ENCODE measurements at places on chromosomes 16 and 17.
A peak's percentile ranks its signal among the peaks of the same experiment; 100 is the strongest.

DNA sequence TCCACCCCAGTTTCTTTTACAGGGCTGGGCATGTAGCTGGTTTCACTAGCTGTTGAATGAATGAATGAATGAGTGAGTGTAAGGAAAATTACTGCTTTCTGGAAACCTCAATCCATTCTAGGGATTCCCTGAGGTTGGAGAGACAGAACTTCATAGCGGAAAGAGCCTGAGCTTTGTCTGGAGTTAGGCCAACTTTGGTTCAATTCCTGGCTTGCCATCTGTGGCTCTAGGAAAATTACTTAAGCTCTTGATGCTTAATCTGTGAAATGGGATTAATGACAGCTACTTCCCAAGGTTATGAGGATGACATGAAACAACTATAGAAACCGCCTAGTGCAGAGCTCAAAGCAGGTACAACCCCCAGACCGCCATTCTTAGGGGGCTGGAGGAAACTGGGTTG lies 76.3 kb upstream of the AXIN2 start:
- no peak for DNase-seq

DNA sequence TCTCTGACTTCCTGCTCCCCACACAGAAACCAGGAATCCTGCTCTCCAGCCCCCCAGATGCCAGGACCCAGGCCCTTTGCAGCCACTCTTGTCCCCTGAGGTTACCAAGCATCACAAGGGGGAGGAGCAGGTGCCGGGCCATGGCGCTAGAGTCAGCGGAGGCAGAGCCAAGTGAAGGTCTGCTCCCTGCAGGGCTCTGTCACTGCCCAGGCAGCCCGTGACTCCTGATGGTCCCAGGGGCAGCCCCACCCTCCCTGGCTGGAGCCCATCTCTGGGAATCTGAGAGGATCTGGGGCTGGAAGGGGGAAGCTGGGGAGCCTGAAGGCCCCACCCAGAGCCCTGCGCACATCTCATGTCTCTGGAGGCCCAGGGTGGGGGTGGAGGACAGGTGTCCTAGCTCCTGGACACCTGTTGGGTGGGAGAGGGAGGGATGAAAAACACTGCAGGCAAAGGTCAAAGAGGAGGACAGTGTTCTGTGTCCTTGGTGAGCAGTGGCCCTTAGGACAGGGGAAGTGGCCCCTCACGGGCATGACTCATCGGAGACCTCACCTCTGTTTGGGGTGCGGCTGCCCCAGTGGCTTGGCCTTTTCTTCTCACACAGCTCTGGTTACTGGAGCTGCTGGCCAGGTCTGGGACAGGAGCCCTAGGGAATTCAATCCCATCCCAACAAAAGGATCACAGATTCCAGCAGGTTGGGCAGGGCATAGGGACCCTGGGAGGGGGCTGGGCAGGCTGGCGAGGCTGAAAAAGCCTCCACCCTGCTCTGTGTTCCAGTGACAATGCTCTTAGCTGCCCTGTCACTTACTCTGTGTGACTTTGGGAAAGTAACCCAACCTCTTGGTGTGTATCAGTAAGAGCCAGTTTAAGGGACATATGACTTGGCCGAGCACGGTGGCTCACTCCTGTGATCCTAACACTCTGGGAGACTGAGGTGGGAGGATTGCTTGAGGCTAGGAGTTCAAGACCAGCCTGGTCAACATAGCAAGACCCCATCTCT lies at the start of gene PRSS36:
TSS of gene PRSS36 (minus strand) at position 173 of the 997 bp plus-strand sequence. CDS start at position 142, 31 bp downstream.
- DNase-seq = no peak

GRCh38 chr16:80060470-80060869 lies 459.9 kb upstream of the MAF start:
- DNase-seq = no peak

GRCh38 chr16:89729863-89730593 lies 8.7 kb downstream of the ZNF276 start:
- DNase-seq = no peak

GRCh38 chr17:78512976-78513375 lies 64.2 kb downstream of the DNAH17 start:
- no peak for DNase-seq

- DNase-seq = no peak
Observed at GRCh38 chr17:50110591-50111349, 15.6 kb downstream of the PDK2 start.

GRCh38 chr16:67926181-67926750 lies 5.4 kb downstream of the CTRL start:
- DNase-seq = no peak

DNA sequence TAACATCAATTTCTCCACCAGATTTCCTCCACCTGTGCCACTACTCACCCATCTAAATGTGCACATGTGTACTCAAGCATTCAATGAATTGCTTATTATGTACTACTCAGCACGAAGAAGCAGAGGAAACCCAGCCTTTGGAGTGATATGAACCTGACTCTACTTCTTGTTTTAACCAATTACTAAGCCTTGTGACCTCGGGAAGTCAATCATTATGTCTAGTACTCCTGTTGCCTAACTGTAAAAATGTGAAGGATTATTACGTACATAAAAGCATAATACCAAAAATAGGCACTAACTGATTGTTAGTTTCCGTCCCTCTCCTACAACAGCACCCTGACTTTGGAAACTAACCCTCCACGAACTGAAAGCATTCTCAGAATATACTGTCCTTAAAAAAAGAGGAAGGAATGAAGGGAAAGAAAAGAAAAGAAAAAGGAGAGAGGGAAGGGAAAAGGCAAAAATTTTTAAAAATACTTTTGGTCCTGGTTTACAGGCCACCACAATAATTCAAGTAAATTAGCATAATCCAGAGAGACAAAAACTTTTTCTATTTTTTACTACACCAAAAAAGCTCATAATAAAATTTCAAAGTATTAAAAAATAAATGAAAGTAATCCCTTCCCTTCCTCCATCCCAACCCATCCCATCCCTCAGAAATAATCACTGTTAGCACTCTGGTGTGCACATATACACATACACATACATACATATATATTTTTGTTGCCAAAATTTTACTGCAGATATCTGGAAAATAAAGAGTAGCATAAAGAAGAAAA lies 53.6 kb downstream of the KANSL1 start:
- DNase-seq = no peak

- no peak for DNase-seq
Observed at GRCh38 chr17:51352798-51353197, 92.5 kb downstream of the UTP18 start.

- no peak for DNase-seq
Observed at GRCh38 chr16:18846416-18846815, 45.1 kb upstream of the ARL6IP1 start.

GRCh38 chr17:8122422-8122923 lies 1.4 kb downstream of the HES7 start:
- no peak for DNase-seq

- DNase-seq = no peak
Observed at GRCh38 chr17:82831818-82832200, 8.0 kb downstream of the ZNF750 start.

- peak; percentile 24 for DNase-seq
Observed at GRCh38 chr17:64441772-64442540, 7.0 kb upstream of the MILR1 start.

- no peak for DNase-seq
Observed at GRCh38 chr17:6948976-6949375, 46.9 kb upstream of the ALOX12 start.

- DNase-seq = no peak
Observed at GRCh38 chr16:83354015-83354414, 453.8 kb upstream of the HSBP1 start.

GRCh38 chr17:45197108-45197507 lies 24.6 kb upstream of the FMNL1 start:
- no peak for DNase-seq

GRCh38 chr17:44451832-44452231 lies 51.4 kb downstream of the GPATCH8 start:
- no peak for DNase-seq

DNA sequence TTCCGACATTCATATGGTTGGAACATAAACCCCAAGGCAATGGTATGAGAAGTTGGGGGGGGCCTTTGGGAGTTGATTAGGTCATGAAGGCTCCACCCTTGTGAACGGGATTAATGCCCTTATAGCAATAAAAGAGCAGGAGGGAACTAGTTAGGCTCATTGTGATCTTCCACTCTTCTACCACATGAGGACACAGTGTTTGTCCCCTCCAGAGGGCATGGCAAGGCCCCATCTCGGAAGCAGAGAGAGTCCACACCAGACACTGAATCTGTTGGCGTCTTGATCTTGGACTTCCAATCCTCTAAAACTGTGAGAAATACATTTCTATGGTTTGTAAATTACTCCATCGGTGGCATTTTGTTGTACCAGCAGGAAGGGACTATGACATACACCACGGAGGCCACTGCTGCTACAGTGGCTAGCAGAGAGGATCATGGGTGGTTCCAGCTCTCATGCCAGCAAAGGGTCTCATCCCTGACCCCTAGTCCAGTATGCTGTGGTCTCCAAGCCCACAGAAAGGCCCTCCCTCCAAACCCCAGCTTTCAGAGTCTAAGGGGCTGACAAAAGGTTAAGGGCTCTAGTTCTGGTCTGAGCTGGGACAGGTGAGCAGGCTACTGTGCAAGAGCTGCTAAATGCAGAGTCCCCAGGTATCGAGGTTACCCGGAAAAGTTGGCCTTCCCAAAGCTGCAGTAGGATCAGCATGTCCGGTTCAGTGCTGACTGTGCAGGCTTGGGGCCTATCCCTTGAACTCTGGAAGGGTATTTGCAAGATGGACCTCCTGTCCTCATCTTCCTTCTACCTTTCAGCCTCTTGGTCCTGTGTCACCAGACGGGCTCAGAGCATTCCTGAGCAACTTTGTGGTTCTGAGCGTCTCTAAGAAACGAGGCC lies 12.2 kb downstream of the CCR7 start:
- no peak for DNase-seq

DNA sequence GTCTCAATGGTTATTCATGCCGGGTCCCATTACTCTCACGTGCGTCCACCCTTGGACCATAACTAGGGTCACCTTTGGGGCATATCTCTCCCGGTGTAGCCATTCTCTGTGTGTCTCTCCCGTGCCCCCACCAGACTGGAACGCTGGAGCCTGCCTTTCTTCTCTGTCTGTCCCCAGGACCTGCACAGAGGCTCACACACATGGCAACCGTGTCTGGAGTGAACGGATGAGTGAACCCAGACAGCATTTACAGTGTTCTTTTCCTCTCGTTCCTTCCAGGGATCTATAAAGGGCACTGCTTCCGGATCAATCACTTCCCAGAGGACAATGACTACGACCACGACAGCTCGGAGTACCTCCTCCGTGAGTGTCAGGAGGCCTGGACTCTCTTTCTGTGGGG lies 26.4 kb upstream of the CACNG1 start:
- no peak for DNase-seq

- DNase-seq = no peak
Observed at GRCh38 chr16:88943741-88944140, 33.3 kb downstream of the CBFA2T3 start.

DNA sequence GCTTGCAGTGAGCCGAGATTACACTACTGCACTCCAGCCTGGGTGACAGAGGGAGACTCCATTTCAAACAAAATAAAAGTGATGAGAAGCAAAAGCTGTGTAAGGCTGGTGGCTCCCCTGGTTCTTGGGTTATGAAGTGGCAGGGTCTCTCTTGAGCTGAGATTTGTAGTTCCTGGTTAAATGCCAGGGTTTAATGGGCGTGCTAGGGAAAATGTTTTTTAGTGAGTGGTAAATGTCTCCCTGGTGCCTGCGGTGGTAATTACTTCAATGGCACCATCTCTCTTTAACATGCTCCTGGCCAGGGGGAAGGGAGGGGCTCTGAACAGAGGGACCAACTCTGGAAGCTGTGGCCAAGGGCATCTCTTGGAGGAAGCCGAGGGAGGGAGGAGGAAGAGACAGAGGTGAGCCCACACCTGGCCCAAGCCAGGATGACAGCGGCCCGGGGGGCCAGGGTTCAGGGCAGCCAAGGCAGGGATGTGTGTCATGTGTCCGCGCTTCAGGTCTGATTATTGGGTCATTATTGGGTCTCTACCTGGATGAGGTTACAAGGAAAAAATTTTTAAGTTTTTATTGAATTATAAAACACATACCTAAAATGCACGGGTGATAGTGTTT lies 17.8 kb upstream of the RPL38 start:
- DNase-seq = no peak

DNA sequence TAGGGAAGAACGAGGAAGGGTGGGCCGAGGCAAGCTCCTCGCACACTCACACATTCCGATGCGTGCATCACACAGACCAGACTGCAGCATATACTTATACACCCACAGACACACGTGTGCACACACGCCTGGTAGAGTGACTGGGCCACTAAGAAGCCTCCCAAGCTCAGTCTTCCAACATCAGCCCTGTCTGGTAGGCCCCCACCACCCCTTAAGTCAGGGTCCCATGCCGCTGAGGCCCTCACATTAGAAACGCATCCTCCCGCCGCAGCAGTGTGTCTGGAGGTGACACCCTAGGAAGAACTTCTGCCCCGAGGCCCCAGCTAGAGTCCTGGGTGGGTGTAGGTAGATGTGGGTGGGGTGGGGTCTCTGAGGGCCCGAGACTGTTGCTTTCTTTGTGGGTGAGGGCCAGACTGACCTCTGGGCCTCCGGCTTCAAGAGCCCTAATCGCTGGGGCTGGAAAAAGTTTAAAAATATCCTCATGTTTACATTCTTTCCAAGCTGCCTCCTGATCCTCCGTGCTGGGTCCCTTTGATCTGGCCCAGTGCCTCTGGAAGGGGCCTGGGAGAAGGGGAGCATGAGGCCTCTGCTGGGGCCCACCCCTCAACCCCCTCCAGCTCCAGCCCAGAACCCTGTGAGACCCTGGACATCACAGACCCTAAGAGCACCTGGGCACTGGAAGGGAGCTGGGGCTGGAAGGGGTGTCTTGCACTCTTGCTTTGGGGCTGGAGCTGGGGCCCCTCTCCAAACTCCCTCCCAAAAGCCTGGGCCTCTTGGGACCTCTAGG lies 13.6 kb downstream of the CDH16 start:
- no peak for DNase-seq

GRCh38 chr16:68113059-68113761 lies 28.0 kb downstream of the NFATC3 start:
- DNase-seq = no peak

DNA sequence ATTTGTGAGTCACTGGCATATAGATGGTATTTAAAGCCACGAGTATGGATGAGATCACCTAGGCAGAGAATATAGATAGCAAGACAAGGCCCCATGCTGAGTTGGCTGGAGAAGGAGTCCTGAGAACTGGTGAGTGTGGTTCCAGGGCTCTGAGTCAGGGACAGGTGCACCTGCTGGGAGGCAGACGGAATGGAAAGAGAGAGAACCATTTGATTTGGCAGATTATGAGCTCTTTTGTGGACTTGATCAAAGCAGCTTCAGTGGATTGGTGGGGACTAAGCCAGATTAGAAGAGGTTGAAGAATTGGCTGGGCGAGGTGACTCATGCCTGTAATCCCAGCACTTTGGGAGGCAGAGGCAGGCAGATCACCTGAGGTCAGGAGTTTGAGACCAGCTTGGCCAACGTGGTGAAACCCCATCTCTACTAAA lies 4.3 kb upstream of the C16orf92 start:
- DNase-seq = no peak

All from T-helper 1 cell (primary cell).